ENCODE measurements at places on chromosomes 13 and 19.
A peak's percentile ranks its signal among the peaks of the same experiment; 100 is the strongest.

- no peak for DNase-seq
Measured at GRCh38 chr19:47512183-47512947, 2.5 kb downstream of the NAPA start.

GRCh38 chr13:39353988-39354387, 249.0 kb downstream of the LHFPL6 start:
- no peak for DNase-seq

DNA sequence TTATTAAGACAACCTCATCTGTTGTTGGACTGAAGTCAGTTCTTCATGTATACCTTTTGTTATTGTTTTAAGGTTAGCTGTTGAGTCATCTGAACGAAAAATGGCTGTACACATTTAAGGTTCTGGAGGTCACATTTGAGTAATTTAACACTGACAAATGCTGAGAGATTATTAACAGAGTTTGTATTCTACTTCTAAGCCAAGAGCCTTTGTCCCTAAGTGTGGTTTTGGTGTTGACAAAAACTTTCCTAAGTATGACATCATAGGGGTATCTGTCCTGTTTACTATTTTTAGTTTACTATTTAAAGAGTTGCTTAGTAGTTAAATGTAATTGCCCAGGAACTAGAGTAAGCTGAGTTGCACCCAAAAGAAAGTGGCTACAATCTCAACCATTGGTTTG, 71.9 kb downstream of the CDK8 start:
- DNase-seq: no peak

DNA sequence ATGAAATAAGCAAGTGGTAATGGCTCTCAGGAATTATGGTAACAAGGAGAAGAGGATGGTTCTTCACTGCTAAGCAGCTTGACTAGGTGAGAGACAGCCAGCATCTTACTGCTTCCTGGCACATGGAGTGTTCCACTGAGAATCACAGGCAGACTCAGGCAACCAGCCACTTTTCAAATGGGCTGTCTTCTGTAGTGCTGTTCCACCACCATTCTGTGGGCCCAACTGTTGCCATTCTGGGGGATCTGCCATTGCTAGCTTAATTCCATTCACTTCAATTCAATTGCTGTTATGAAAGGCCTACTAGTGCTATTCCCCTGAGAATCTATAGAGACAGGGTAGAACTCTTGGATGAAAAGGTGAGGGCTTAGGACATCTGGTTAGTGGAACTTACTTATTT, 341.9 kb downstream of the KCNRG start:
- DNase-seq: no peak

GRCh38 chr13:57624565-57625435, 6.7 kb upstream of the PCDH17 start:
- no peak for DNase-seq

- DNase-seq: no peak
Measured at GRCh38 chr19:335072-335471, 9.5 kb downstream of the MIER2 start.

GRCh38 chr13:60331249-60332012, 65.6 kb upstream of the TDRD3 start:
- DNase-seq: no peak

- no peak for DNase-seq
Measured at GRCh38 chr13:113947311-113948033, 26.4 kb downstream of the C13orf46 start.

- no peak for DNase-seq
Measured at GRCh38 chr19:31421856-31422255, 72.6 kb upstream of the TSHZ3 start.

- DNase-seq: peak; percentile 13
Measured at GRCh38 chr19:38417544-38418506, 8.2 kb downstream of the RASGRP4 start.

DNA sequence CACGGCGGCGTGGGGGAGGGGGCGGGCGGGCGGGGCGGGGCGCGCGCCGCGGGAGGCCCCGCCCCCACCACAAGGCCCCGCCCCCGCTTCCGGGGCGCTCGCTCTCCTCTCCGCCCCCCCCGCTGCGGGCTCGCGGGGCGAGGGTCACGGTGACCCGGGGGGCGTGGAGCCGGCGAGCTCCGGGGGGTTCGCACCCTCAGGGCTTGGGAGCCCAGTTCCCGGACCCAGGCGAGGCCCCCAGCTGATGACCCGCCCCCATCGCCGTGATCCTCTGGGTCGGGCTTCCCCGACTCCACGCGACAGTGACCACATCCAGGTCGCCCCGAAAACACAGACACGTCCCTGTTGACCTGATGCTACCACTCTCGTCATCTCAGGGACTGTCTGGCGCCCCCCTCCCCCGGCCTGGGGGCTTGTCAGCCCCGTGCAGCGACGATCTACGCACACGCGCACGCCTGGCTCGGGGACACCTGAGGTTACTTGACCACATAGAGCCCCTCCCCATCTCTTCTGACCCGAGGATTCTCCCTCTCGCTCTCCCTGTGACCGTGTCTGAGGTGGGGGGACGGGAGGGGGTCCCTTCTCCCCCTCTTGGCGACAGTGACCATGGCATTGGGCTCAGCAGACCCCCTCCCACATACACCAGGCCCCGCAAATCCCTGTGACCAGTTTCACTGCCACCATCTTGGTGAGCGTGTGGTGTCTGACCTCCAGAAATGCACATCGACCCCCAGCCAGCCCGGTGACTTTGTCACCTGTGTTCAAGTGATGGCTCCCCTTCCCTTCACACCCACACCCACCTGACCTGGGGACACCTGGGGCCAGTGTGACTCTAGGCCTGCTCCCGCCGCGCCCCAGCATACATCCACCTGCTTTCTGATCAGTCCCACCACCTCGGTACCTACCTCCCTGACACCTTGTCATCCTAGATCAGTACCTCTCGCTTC, 670 bp downstream of the MAP2K7 start:
- peak; percentile 70 for DNase-seq

- DNase-seq: no peak
Measured at GRCh38 chr19:863315-863620, 3.8 kb downstream of the CFD start.

- peak; percentile 6 for DNase-seq
Measured at GRCh38 chr13:26051657-26052311, at the start of gene SHISA2. TSS of gene SHISA2 (minus strand) at chr13:26052016. CDS start at chr13:26050975, 1,041 bp downstream.
